ENCODE measurements at places on chromosomes 6 and 20. TPM values are rescaled to one million over a fixed set of nuclear protein-coding genes. Genes with fewer than 3 reads are reported as not detected.

PROKR2 gene
- 0.10 TPM for total RNA-seq

SLC26A8 gene
- not detected for total RNA-seq

GLP1R gene
- not detected for total RNA-seq

HEBP2 gene
- total RNA-seq, result 37.3 TPM

APOM gene
- 3.4 TPM for total RNA-seq

BACH2 gene
- total RNA-seq, result 2.0 TPM

Data from RPMI7951 (cell line).